ENCODE measurements at places on chromosomes 16 and 17. TPM values are rescaled to one million over a fixed set of nuclear protein-coding genes. Genes with fewer than 3 reads are reported as not detected.

- no peak for DNase-seq
Measured at GRCh38 chr17:79441356-79442160, 169.3 kb downstream of the RBFOX3 start.

GRCh38 chr17:80856863-80857755, 134.5 kb upstream of the CHMP6 start:
- DNase-seq = no peak

- DNase-seq = no peak
Measured at GRCh38 chr17:78793968-78794367, 11.9 kb upstream of the CYTH1 start.

- no peak for DNase-seq
Measured at GRCh38 chr17:82891911-82892310, 52.1 kb upstream of the ZNF750 start.

GRCh38 chr16:66364117-66364958, 2.2 kb upstream of the CDH5 start:
- DNase-seq = no peak

- no peak for DNase-seq
Measured at GRCh38 chr17:37107406-37108083, 158.8 kb downstream of the AATF start.

- DNase-seq = no peak
Measured at GRCh38 chr16:23436951-23437350, 16.0 kb downstream of the COG7 start.

- no peak for DNase-seq
Measured at GRCh38 chr17:76545918-76546555, 6.2 kb downstream of the PRCD start.

DNA sequence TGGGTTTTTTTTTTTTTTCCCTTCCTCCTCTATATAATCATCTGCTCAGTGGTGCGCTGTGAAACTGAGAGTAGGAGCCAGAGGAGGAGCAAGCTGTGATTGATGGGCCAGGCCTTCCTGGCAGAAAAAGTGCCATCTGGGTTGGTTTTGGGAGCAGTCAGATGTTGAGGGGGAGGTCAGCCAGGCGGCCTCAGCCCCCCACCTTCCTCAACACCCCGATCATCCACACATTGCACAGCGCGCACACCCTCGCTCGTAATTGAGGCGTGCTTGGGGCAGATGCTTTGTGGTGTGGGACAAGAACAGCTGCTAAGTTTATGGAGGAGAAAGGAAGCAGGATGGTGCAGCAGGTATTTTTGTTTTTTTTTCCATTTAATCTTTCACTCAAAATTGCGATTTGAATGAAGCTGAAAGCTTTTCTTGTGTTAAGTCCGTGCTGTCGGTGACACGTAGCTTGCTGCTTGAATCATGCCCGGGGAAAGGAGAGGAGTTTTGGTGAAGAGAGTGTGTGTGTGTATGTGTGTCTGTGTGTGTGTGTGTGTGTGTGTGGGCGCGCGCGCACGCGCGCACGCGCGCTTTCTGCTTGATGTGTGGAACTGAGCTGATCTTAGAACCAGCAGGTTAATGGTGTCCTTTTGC, 177.4 kb downstream of the RBFOX1 start:
- DNase-seq = no peak

- no peak for DNase-seq
Measured at GRCh38 chr17:29563816-29564215, 3.0 kb downstream of the ABHD15 start.

DNA sequence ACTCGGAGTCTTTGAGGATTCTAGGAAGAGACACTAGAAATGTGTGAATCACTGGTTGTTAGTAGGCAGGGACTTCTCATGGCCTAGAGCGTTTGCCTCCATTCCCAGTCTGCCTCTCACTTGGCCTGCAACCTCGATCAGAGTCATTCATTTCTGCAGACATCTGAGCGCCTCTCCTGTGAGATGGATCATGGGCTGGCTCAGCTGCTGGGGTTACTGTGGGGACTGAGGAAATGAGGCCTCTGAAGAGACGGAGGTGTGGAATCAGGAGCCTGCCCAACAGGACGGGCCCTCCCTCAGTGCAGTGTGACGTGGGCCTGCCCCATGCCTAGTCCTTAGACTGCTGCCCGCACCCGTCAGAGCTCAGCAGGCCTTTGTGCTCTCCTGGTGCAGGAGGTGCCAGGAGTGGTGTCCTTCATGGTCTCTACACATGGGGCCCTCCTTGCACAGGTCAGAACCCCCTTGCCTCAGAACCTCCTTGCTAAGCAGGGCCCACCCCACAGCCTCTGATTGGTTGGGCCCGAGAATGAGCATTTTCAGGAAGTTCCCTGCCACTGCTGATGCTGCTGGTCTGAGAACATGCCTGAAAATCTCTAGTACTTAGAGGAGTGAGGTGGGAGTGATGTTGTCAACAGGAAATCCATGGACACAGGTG, 99.4 kb downstream of the NPIPB11 start:
- no peak for DNase-seq

DNA sequence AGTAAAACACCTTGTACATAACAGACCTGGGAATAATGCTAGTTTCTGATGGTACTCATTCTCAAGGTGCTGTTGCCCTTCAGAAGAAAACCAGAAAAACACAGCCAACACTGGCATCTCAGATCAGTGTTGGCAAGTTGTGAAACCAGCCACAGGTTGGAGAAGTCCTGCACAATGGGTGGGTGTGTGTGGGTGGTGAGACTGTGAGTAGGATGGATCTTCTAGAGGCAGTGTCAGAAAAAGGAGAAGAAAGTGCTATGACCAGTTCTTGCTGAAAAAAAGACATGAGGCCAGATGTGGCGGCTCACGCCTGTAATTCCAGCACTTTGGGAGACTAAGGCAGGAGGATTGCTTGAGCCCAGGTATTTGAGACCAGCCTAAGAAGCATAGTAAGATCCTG, 35.2 kb upstream of the SMIM36 start:
- DNase-seq = no peak

DNA sequence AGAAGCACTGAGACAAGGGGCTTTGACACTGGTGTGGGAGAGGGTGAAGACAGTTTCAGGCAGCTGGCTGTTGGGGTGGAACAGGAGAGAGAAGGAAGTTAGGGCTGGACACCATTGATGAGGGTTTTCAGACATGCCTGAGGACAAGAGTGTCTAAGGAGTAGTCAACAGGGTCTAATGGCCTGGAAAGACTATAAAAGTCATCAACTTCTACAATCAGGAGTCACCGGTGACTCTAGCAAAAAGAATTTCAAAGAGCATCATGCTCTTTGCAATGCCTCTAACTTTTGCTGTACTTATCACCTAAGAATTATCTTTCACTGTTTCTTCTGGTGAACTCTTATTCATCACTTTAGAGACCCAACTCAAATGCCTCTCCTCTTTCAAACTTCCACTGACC, 213.9 kb downstream of the C16orf78 start:
- no peak for DNase-seq

DNA sequence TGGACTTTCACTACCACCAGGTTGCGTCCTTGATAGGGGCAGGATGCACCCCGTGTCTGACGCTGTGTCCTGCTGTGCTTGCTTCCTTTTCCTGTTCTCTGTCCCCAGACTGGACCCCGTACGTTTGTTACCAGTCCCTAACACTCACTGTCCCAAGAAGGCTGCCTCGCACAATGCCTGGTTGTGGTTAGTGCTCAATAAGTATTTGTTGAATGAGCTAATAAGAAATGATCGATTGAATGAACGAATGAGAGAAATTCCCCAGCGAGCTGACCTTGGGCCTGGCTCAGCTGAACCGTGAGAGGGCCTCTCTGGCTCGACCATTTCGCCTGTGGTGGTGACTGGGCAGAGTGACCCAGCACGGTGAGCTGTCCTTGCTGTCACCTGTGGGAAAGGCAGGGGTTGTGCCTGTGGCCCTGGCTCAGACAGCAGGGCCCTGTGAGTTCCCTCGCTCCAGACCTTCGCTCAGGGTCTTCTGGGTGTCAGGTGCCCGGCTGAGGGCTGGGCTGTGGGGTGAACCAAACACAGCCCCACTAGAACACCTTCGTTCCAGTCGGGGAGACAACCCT, 20.9 kb downstream of the CMIP start:
- DNase-seq = no peak

DNA sequence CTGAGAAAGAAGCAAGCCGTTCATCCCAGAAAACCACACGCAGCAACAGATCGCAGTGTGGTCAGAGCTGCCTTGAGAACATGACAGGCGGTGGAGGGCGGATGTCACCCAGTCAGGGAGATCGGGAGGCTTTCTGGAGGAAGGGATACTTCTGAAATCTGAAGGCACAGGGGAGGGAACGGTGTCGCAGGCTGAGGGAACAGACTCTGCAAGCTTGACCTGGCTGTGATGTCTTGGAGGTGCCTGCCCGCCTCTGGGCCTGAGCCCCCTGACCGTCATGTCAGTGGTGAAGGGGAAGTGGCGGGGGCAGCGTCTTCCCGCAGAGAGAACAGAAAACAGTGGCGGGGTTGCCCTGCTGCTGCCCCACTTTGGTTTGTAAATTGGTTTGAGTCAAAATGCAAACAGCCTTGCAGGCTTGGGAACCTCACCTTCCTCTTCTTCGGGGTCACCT, 8.1 kb upstream of the ATP2A3 start:
- DNase-seq = no peak

DNA sequence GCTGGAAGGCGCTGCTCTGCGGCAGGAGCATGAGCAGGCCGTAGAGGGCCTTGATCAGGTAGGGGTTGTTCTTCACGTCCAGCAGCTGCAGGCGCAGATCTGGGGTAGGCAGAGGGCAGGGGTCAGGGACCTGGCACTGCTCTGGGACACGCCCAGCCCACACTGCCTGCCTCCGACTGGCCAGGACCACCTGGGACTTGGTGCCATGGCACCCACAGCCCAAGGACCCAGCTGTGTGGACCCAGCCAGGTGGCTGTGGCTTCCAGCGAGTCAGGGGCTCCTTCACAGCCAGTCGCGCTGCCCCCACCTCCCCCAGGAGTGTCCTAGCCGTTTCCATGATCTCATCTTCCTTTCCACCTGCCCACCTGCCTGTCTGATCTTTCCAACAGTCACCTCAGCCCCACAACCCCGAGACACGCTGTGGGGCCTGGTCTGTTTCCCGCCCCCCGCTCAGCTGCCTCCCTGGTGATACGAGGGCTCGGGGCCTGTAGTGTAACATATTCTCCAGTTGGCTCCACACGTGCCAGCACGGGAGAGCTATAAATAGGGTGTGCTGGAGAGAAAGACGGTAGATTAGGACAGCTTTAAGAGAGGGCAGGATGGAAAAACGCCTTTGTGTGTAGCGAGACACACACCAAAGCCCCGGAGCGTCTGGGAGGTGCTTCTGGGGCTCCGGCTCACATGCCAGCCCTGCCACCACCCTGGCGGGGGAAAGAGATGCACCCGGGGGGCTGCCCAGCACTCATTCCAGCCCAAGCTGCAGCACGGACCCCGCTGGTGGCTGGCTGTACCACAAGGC, 7.2 kb upstream of the MTSS2 start:
- DNase-seq = no peak

DNA sequence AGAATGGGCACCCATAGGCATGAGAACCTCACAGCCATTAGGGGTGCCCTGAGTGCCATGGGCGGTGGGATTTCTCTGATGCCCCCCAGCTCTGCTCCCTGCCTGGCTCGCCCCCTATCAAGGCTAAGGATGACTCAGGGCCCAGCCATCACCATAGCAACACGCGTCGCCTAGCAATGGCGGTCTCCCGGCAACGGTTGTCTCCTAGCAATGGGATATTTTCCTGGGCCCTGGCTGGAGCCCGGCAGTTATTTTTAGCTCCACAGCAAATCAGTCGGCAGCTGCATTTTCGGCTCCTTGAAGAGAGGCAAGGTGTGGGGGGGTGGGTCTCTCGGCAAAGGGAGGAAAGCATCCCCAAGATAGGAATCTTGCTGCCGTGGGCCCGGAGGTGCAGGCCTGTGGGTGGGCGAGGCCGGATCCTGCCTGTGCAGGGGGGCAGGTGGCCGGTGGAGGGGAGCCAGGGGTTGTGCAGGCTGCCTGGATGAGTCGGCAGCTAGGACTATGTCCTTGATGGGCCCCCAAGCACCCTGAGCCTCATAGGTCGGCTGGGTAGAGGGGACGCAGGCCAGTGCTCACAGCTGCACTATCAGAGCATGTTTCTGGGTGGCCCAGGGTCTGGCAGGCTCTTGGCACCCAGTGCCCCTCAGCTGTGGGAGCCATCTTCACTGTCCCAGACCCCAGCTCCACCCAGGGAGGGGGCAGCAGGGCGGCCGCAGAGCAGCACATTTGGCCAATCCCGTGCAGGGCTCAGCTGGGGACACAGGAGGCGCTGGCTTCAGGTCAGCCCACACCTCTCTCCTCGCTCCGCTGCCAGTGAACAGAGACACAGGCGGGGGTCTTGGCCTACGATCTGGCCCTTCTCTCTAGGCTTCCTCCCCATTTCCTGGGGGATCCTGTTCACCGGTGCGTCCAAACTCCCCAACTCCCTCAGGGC, 4.2 kb upstream of the FBXL16 start:
- no peak for DNase-seq

DNA sequence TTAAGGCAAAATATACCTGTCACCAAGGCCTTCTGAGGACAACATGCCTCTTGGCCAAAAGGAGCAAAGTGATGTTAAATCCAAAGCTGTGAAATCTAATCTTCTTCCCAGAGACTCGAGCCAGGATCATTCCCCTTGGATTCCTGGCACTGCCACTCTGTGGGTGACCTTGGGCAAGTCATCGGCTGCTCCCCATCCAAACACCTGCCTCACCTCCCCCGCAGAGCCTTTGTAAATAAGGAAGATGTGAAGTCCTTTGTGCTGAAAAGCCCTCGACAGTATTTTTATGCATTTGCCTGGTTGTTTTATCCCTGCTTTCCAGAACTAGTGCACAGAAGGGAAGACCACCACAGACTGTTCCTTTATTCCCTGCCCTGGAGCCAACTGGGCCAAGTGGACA, 5.4 kb upstream of the CEP295NL start:
- DNase-seq = no peak

- DNase-seq = no peak
Measured at GRCh38 chr16:85983606-85984230, 84.8 kb downstream of the IRF8 start.

DNA sequence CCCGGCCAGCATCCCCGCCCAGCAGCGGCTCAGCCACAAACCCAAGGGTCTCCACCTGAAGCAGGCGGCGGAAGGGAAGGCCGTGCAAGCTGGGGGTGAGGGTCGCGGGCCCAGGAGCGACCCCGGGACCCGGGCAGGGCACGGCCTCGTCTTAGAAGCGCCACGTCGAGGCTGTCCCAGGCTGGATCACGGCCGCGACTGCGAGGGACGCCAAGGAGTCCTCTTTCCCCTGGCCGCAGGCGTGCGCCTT, 538 bp upstream of the CCNF start:
- DNase-seq = no peak

- DNase-seq = no peak
Measured at GRCh38 chr17:39118674-39119419, 32.6 kb downstream of the PLXDC1 start.

GRCh38 chr17:48734333-48735061, 5.9 kb upstream of the HOXB13 start:
- DNase-seq = no peak

The USP6 gene
- 4.8 TPM for polyA plus RNA-seq

The PIRT gene
- not detected for polyA plus RNA-seq

The CACNG3 gene
- not detected for polyA plus RNA-seq

The CALB2 gene
- 0.76 TPM for polyA plus RNA-seq

The USB1 gene
- polyA plus RNA-seq = 22.4 TPM

The GSDMA gene
- 2.3 TPM for polyA plus RNA-seq

The ZFP90 gene
- 37.2 TPM for polyA plus RNA-seq

The DPEP1 gene
- polyA plus RNA-seq = 39.4 TPM
